ENCODE measurements at places on chromosomes 11 and 22. TPM values are rescaled to one million over a fixed set of nuclear protein-coding genes. Genes with fewer than 3 reads are reported as not detected.

The OR56A1 gene
- total RNA-seq: 0.15 TPM

The SCARF2 gene
- total RNA-seq: 20.3 TPM

DNA sequence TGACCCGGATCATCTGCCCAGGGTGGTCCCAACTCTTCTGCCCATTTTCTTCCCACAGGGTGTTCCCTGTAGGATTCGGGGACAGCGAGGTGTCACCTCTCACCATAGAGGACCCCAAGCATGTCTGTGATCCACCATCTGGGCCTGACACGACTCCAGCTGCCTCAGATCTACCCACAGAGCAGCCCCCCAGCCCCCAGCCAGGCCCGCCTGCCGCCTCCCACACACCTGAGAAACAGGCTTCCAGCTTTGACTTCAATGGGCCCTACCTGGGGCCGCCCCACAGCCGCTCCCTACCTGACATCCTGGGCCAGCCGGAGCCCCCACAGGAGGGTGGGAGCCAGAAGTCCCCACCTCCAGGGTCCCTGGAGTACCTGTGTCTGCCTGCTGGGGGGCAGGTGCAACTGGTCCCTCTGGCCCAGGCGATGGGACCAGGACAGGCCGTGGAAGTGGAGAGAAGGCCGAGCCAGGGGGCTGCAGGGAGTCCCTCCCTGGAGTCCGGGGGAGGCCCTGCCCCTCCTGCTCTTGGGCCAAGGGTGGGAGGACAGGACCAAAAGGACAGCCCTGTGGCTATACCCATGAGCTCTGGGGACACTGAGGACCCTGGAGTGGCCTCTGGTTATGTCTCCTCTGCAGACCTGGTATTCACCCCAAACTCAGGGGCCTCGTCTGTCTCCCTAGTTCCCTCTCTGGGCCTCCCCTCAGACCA, 24.0 kb downstream of the CSF2RB start:
- DNase-seq: no peak

DNA sequence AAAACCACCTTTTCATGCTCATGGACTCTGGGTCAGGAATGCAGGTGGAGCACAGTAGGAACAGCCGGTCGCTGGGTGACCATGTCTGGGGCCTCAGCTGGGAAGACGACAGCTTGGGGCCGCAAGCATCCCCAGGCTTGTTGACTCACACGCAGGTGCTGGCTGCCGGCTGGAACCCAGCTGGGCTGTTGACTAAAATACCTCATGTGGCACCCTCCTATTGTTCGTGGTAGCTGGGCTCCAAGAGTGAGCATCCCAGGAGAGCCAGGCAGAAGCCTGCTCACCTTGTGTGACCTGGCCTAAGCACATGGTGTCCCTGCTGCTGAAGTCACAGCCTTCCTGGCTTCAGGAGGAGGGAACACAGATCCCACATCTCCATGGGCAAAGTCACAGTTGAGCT, 9.4 kb downstream of the DPP3 start:
- DNase-seq: no peak

DNA sequence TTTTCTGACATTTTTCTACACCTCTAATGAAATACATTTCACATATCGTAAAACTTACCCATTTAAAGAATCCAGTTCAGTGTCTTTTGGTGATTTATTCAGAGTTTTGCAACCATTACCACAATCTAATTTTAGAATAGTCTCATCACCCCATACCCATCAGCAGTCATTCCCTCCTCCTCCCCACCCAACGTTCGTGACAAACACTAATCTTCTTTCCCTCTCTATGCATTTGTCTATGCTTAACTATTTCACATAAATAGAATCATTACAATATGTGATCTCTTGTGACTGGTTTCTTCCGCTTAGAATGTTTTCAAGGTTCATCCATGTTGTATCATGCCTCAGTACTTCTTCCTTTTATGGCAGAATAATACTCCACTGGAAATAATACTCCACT, 9.5 kb downstream of the TTC28 start:
- no peak for DNase-seq

- no peak for DNase-seq
Measured at GRCh38 chr22:24216541-24217209, 28.2 kb downstream of the GGT5 start.

GRCh38 chr11:1229471-1230120, 6.7 kb downstream of the MUC5B start:
- peak; percentile 25 for DNase-seq

DNA sequence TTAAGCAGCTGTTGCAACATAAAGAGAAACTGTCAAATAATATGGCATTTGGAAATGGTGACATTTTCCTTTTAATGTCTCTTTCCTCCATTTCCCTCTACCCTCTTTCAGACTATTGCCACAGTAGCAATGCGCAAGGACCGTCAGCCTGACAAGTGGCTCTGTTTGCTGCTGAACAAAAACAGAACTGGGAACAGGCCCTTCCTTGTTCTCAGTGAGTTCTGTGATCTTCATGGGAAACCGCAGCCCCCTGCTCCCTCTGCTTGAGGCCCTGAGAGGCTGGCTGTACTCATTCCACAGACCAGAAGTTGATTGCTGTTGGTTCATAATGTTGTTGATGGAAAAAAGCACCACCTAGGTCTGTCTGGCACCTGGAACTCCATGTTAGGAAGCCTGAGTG, 559.7 kb downstream of the OPCML start:
- DNase-seq: no peak

DNA sequence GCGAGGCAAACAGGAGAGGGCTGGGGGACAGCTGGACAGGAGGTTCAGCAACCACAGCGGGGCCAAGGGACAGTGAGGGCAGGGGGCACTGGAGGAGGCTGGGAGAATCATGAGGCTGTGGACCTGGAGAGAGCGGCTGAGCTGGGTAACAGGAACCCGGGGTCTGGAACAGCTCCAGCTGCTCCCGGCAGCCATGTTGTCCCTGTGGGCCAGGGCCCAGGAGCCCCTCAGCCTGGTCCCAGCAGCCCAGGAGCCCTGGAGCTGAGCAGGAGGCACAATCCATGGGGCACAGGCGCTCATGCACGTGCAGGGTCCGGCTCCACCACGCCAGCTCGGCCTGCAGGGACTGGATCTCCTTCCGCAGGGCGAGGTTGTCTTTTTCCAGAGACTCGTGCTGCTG, 7.4 kb downstream of the BATF2 start:
- no peak for DNase-seq

DNA sequence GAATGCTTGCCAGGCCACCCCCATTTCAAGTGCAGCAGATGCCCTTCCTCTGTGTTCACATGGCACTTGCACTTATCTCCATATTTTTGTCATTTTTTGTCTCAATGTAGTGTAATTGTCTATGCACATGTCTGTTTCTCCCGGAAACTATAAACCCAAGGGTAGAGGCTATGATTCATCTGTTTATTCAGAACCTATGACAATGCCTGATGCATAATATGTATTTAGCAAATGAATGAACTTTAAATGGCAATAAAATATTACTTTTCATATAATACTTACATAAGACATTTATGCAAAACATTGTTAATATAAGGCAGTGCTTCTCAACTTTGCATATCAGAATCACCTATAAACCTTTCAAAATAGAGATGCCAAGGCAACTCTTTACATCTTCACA, 6.7 kb downstream of the PAK1 start:
- no peak for DNase-seq

DNA sequence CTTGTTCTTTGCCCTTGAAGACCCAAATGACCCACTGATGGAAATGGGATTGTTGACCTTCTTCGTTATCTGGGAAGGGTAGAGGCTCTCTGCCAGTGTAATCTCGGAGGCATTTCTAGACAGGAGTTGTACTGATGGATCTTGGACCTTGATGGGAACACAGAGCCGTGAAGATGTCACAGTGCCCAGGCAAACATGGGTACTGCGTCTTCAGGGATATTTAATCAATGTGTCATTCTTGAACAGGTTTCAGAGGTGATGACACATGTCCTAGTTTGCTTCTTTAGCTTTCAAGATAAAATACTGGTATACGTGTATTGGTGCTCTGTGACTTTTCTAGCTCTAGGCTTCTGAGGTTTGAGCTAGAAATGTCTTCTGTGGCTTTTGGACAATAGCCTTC, 6.2 kb downstream of the LDLRAD3 start:
- DNase-seq: no peak

DNA sequence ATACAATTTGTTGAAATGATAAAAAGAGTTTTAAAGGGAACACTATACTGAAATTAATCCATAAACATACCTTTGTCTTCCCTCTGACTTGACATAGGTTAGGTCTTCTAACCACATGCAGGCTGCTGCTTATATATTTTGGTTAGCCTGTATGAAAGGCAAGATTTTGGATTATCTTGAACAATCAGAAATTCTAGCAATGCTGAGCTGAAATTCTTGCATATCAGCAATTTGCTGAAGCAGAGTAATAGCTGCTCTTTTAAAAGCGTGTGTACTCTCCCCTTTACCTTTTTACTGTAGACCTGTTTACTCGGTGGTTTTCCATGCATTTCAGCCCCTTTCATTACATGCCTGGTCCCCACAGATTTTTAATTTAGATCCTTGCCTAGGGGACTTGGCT, 34.0 kb downstream of the CWC15 start:
- no peak for DNase-seq

GRCh38 chr11:92295175-92296137, 70.8 kb downstream of the FAT3 start:
- no peak for DNase-seq

DNA sequence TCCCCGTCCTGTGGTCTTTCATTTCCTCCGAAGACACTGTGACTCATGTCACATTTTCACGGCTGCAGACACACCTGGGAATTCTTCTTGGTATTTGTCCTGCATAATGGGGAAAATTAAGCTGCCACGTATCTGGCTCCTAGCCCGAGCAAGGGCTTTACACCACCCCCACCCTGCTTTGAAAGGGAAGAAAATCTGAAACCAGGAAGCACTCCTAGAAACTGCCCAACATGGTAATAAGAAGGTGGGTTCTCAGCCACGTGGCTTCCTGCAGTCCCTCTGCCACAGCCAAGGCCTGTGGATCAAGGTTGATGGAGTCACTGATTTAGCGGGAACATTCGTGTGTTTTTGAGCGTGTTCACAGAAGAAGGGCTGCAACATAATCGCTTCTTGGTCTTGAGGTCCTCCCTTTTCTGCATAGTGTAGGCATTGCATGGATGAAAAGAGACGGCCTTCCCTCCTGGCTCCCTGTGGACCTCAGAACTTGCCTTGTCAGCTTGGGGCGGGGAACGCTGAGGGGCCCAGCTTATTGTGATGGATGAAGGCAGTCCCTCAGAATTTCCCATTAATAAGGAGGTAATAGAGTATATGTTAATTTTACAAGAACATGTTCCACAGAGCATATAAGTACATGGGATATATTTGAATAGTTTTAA, 292.0 kb downstream of the NTM start:
- DNase-seq: peak; percentile 47

DNA sequence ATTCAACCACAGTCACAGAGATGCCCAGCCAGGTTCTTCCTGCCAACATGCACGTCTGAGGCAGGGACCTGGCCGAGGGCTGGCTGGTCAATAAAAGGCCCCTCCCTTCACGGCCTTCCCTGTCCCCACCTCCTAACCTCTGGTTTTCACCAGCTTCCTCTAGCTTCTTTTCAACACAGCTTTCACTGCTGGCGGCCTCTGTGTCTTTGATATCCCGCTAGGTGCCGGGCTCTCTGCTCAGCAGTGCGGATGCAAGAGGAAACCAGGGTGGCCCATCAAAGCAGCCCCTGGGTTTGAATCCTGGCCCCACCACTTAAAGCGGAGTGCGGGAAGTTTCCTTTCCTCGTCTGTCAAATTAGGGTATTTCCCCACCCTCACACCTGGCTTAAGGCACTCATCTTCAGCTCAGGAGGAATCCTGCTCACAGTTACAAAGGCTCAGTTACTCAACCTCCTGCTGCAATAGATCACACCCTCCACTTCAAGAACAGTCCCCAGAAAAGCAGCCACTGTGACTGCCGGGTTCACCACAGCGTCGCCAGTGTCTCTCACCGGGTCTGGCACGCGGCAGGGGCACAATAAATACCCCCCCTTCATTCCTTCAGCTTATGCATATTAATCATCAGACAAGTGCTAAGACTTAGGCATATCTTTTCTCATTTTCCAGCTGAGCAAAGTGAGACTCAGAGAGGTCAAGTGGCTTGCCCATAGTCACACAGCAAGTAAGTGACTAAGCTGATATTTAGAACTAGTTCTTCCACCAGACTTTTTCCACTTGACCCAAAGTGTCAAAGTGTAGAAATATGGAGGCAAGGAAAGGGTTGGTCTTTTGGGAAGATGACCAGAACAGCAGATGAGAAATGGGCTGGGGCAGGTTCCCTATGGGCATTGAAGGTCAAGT, 45.7 kb downstream of the TXN2 start:
- DNase-seq: peak; percentile 89

- DNase-seq: peak; percentile 35
Measured at GRCh38 chr22:50699001-50699755, 26.6 kb downstream of the SHANK3 start.

DNA sequence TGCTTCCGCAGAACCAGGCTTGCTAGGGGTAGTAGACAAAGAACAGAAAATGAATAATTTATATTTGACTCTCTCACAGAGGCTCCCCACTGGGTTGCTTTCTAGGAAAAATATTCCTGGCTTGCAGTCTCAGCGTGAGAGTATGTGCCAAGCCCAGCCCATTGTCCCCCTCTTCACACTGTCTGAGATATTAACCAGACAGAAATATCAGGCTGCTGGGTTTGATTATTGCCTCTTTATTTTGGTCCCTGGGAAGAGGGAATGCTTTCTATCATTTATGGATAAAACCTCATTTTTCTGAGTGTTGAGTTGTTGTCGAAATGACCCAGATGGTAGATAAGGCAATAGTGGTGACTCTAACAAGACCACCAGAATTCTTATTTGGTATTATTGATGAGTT, 367.9 kb downstream of the METTL15 start:
- DNase-seq: no peak

DNA sequence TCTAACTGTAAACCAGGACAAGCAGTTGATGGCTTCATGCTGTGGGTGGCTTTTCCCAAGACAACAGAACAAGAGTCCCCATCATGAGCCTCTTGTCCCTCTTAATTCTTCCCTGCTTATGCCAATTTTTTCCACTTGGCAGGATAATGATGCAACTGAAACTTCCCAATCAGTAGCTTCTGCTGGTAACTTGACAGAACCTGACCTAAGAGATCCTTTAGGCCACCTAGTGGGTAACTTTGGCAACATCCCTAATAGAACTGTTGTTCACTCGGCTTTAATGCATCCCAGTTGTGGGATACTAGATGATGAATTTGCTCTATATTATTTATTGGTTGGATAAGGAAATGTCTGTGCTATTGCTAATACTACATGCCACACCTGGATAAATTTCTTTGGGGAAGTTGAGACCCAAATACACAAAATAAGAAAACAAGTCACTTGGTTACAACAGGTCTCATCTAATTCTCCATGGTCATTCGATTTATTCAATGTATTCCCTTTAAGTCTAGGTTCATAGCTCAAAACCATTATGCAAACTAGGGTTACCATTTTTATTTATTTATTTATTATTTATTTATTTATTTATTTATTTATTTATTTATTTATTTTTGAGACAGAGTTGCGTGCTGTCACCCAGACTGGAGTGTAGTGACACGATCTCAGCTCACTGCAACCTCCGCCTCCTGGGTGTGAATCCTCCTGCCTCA, 41.4 kb upstream of the NFAM1 start:
- DNase-seq: no peak

Data from endodermal cell (in vitro differentiated cells).